ENCODE measurements at places on chromosomes 5 and 9.

GRCh38 chr5:68875351-68875750 is 218.5 kb upstream of the SLC30A5 start:
- no peak for DNase-seq

DNA sequence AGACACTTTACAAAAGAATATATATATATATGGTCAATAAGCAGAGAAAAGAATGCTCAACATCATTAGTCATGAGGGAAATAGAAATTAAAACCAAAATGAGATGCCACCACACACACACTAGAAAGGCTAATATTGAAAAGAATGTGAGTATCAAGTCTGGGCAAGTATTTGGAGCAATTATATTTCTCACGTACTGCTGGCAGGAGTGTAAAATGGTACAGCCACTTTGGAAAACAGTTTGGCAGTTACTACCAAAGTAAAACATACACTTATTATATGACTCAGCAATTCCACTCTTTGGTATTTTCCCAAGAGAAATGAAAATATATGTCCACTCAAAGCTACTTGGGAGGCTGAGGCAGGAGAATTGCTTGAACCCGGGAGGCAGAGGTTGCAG is 29.8 kb downstream of the NEUROG1 start:
- no peak for DNase-seq

DNA sequence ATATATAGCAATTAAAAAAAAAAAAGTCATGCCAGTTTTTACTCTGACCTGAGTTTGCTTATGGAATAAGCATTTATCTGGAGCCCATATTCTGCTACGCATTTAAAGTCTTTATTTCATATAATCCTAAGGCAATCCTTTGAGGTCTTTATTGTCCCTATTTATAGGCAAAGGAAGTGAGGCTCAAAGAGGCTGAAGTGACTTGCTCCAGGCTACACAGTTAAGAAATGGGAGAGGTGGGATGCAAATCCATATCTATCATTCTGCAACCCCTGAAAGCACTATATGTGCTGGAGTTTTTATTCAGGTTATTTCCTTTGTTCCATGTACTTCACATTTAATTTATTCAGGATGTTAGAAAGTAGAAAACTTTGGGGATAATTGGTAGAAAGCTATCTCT is 12.1 kb downstream of the KDM3B start:
- DNase-seq = no peak

DNA sequence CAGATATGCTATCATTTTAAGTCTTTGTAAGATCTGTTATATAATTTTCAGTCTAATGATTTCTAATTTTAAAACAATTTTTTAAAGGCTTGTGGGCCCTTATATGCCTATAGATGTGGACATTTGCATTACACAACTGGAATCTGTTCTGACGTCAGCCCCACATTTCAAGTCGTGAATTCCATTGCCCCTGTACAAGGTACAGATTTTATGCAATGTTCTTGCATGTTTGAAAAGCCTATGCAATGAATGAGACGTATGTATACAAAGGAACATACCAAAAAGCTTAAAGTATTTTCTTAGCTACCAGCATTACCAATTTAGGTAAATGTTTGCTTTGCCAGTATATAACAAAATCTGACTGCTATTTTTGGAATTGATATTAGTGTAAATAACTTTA is 77.2 kb downstream of the ITGA1 start:
- DNase-seq = no peak

GRCh38 chr9:104914466-104914865 is 13.5 kb downstream of the ABCA1 start:
- DNase-seq = peak; percentile 25

GRCh38 chr5:168987543-168988300 is 313.2 kb downstream of the SLIT3 start:
- DNase-seq = peak; percentile 66

- DNase-seq = no peak
Measured at GRCh38 chr9:97593960-97594359, 39.2 kb downstream of the TSTD2 start.

GRCh38 chr9:86202338-86202882 is 57.0 kb downstream of the C9orf153 start:
- peak; percentile 76 for DNase-seq

GRCh38 chr9:100465274-100465673 is 7.7 kb upstream of the TMEFF1 start:
- DNase-seq = no peak

DNA sequence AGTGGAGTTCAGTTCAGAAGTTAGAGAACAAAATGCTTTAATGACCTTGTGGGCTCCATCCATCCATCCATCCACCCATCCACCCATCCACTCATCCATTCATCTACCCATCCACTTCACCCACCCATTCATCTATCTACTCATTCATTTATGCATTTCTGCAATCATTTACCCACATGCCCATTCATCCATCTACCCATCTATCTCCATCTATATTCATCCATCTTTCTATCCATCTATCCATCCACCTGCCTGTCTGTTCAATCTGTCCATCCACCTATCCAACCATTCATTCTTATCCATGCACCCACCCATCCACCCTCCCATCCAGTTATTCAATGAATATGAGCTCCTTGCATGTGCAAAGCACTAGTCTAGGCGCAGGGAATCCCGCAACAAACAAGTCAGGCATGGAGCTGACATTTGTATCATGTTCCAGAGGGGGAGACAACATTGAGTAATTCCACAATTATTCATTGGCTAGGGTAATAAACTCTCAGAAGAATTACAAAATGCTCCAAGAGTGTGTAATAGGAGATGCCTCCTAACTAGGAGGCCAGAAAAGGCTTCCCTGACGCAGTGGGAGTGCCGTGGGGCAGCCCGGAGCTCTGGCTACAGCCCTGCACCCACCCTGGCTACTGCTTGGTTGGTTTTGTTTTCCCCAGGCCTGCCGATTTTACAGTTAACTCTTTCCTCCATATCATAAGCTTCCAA is 211.2 kb downstream of the NXNL2 start:
- no peak for DNase-seq

- DNase-seq = peak; percentile 7
Measured at GRCh38 chr5:111755345-111755941, 1.6 kb downstream of the NREP start.

DNA sequence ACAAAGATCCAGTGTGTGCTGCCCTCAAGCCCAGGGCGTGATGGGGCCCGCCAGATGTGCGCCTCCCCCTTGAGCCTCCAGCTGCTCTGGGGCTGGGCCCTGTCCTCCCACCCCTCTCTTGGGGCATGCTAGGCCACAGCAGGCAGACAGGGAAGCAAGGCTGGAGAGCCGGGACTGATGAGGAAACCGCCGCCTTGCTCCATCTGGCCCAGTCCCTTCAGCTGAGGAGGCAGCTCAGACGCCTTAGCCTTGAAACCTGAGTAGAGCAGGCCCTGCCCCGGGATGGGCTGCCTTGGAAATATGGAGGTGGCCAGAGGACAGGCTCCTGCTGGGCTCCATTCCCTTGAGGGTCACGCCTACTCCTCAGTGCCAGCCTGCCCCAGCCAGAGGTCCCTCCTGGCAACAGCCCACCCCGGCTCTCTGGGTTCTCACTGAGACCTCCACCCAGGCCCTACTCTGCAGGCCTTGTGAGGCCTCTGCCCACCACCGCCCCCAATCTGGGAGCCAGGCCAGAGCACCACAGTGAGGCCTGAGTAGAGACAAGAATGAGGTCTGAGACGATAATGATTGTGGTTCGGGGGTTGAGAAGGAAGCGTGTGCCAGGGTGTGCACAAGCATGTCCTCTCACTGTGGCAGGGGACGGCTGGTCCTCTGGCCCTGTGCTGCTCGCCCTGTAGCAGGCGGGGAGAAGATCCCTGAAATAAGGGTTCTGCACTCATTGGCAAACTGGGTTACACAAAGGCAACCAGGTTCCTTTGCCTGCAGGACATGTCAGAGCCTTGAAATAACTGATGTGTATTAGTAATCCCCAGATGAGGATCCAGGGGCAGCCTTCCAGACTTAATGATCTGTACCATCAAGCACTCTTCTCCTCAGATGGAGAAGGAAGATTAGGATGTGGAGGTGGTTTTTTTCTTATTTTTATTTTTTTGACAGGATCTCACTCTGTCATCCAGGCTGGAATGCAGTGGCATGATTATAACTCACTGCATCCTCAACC is 30.9 kb downstream of the CXXC5 start:
- DNase-seq = peak; percentile 73

- DNase-seq = no peak
Measured at GRCh38 chr9:5800969-5801738, 31.8 kb downstream of the ERMP1 start.

- DNase-seq = no peak
Measured at GRCh38 chr9:93387791-93388190, 63.7 kb upstream of the FAM120A start.

DNA sequence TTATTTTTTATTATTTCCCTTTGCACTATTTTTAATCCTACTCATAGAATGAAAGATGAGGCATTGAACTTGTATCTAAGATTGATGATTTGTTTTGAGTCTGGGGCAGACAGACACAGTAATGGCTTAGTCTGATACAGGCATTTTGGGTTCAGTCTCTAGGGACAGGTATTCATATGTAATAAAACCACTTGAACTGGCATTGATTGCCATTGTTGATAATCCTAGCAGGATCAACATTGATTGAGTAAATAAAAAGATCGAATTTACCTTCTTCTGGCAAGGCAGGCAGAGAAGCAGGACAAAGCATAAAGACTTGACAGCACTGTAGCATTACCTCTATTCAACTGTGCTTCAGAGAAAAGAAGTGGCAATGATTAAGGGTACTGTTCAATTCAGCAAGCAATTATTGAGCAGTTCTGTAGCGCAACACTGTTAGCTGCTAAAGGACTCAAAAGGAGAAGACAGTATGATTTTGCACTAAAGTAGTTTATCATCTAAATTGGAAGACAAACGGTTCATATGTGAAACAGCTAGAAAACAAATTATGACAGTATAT is 144.4 kb downstream of the COMMD10 start:
- DNase-seq = no peak

DNA sequence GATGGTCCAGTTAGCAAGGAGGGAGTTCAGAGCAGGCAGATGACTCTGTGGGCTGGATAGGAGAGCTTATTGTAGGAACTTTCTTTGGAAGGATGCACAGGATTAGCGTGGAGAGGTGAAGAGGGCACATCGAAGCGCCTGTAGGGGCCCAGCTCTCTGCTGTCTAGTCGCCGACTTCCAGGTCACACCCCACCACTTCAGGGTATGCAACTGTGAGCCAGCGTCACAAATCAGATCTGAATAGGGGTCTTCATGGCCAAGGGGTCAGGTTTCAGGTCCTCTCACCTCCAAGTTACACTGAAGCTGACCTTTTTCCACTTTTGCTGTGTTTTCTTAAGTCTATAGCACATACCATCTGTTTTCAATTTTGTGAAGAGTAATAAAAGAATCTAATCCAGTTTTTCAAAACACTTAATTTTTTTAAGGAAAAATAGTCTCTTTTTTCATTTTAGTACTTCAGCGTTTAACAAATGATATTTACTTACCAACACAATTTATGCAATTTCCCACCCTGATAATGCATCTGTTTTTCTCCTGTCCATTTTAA is 364.2 kb upstream of the CLINT1 start:
- no peak for DNase-seq

DNA sequence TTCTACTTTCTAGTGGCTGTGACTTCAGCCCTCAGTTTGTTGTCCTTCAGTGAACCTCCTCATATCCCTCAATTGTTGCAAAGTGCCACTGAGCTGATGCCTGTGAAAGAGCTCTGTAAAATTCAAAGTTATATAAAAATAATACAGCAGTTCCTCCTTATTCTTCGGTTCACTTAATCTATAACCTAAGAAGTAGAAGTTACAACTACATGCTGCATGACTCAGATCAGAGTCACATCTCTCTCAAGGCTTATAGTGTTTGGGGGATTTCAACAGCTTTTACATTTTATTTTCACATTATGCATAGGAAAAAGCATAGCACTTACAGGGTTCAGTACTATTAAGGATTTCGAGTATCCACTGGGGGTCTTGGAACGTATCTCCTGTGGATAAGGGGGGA is 25.1 kb upstream of the GCNT1 start:
- DNase-seq = no peak

DNA sequence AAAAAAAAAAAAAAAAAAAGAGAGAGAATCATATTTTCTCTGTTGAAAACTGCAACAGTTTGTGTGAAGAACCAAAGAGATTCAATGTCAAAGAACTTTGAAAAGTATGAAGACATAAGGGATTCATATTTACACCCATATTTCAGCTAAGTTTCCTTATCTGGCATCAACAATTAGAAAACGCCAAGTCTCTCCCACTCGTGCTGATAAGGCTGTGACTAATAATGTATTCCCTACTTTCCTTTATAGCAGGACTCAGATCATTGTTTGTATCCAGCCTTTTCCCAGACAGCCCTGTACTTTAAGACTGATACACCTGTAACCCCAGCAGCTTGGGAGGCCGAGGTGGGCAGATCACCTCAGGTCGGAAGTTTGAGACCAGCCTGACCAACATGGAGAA is 54.1 kb upstream of the STK32A start:
- no peak for DNase-seq

GRCh38 chr5:89190515-89191265 is 307.7 kb upstream of the MEF2C start:
- no peak for DNase-seq

DNA sequence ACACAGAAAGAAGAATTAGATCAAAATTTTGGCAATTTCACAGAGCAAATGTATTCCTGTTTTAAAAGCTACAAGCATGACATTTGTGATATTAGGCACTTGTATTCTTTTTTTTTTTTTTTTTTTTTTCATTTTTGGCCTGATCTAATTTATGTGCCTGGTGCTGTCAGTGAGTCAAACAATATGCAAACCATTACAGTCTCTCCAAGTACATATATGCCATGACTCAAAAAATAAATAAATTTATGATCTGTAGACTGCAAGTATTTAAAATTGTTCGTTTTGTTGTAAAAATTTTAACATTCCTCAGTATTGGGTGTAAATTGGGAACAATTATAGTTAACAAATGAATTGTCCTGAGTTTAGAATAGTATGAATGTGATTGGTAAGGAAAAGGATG is 51.4 kb downstream of the CDH9 start:
- DNase-seq = no peak

DNA sequence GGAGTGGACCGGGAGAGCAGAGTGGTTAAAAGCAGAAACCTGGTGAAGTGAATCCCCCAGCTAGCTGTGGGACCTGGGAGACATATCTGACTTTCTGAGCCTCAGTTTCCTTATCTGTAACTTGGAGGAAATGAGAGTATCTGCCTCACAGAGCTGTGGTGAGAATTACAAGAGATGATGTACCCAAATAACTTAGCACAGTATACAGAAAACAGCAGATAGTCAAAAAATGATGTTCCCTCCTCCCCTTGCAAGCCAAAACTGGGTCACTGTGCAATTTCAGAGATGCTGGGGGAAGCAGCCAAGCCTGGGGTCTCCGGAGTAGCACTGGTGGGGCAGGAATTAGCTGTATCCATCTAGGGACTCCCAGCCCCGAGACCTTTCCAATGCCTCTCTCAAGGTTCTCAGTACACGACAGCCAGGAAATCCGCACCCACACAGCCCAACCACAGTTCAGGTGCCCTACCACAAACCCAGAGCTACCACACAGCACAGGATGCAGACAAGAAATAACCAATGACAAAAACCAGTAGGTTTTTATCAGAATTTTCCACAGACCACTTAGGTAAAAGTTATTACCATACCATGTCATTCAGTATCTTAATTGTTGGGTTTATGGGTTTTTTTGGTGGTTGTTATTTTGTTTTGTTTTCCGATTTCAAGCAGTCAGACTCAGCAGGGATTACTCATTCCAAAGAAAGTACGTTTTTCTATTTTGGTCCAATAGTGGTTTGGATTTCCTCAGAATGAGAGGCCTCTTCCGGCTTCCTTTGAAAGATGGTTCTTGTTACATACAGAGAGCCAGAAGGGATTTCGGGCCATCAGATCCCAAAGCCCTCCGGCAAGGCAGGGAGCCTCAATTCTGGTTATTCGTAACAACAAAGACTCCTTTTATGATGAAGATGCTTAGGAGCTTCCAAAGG is 4.9 kb upstream of the HRH2 start:
- no peak for DNase-seq

Measured in hematopoietic multipotent progenitor cell treated with erythropoietin and hydrocortisone succinate and interleukin-3 and kit ligand, for 8 days (in vitro differentiated cells).